ENCODE measurements at places on chromosomes 1 and 21.

DNA sequence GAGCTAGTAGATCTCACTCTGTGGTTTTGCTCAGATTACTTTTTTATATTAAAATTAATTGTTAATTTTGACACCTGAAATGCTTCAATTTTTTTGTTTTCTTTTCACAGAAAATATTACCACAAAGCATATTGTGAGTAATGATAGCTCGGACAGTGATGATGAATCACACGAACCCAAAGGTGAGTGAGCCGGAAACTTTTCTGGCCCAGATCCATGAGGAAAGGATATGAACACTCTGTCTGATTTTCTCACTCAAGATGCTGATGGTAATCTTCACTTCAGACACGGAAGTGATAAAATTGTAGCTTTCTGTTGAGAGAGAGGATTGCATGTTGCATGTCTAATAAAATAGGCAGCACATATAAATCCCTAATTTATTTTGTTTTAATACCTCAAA is 121.8 kb downstream of the PLA2G4A start:
- no peak for DNase-seq

GRCh38 chr1:94323311-94324177 is 86.2 kb upstream of the ARHGAP29 start:
- no peak for DNase-seq

DNA sequence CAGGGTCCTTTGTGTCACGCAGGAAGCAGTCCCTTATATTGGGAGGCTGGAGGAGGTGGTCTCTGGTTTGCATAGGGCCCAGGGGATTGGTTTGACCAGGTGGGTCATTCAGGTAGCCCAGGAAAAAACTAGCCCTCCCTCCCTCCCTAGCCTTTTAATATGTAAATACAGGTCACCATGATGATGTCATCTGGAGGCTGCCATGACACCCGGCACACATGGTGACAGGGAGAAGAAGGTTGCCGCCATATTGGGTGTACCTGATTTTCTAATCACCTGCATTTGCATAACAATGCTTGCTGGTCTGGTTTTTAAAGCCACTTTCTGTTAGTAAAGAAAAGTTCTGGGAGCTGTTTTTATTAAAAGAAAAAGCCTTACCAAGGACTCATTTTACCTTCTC is 791.0 kb upstream of the ADGRL4 start:
- no peak for DNase-seq

DNA sequence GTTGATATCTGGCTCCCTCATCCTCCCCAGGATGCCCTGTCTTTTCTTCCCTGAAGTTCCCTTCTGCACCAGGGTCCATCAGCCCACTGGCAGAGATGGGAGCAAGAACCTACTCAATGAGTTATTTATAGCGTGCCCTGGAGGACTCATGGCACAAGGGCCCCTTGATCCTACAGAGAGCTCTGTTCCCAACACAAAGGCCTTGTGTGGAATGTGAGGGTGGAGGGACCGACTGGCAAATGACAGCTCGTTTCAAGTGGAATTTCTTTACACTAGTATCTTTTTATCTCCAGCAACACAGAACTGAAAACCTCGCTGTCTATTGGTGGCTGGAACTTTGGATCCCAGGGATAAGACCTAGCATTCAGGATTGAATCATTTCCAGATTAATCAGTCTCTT is 22.4 kb downstream of the CHI3L2 start:
- no peak for DNase-seq

GRCh38 chr1:110816945-110817344 is 56.0 kb upstream of the CD53 start:
- no peak for DNase-seq

DNA sequence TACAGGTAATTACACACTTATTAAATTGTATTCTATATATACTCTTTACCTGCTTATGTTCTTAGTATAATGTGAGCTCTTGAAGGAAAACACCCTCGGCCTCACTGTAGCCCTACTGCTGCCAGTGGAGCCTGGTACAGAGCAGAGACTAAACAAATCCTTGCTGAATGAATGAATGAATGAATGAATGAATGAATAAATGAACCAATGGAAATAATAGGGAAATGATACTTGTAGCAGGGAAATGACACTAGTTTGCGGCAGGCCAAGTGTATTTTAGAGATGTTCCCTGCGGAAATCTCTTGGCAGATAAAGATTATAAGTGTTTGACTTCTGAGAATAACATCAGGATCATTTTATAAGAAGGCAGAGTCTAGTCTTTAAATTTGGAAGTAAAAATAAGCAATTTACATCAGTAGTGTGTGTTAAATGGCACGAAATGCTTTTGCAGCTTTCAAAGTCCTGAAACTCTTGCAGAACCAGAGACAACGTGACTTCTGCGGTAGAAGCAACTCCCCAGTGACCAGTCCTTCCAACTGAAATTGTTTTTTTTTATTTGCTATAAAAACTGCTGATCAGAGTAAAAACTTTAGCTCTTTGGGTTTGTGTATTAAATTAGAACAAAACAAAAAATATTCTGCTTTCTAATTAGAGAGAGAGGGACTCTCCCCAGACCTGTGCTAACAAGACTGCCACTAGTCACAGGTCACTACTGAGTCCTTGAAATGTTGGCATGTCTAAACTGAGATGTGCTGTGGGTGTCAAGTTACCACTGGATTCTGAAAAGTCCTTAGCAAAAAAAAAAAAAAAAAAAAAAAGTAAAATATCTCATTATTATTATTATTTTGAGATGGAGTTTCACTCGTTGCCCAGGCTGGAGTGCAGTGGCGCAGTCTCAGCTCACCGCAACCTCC is 199.3 kb upstream of the MAP1LC3C start:
- peak; percentile 10 for DNase-seq

GRCh38 chr1:200668514-200669313 is 993 bp downstream of the DDX59 start:
- no peak for DNase-seq

DNA sequence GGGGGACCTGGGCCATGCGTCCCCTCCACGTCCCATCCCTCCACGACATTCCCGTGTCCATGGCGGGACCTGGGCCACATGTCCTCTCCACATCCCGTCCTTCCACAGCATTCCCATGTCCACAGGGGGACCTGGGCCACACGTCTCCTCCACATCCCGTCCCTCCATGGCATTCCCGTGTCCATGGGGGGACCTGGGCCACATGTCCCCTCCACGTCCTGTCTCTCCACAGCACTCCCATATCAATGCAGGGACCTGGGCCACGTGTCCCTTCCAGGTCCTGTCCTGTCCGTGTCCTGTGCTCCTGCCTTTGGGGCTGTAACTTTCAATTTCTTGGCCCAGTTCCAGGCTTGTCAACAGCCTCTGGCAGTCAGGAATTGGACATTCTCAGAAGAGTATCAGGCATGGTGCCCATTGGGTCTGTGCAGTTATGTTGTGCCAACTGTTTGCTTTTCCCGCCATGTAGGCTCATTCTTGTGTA is 47.1 kb downstream of the WNT9A start:
- no peak for DNase-seq

- DNase-seq, result no peak
Observed at GRCh38 chr1:235019961-235020360, 108.7 kb downstream of the TOMM20 start.

GRCh38 chr1:226082959-226083301 is 20.4 kb downstream of the H3-3A start:
- DNase-seq, result no peak

DNA sequence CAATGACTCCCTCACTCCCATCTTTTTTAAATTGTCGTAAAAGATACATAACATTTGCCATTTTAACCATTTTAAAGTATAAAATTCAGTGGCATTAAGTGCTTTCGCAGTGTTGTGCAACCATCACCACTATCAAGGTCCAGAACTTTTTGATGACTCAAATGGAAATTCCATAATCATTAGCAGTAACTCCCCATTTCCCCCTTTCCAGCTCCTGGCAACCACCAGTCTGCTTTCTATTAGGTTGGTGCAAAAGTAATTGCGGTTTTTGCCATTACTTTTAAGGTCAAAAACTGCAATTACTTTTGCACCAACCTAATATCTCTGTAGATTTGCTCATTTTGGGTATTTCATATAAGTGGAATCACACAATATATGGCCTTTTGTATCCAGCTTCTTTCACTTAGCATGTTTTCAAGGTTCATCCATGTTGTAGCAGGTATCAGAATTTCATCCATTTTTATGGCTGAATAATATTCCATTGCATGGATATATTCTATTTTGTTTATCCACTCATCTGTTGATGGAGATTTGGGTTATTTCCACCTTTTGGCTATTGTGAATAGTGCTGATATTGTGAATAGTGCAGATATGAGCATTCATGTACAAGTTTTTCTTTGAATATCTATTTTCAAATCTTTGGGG is 159.7 kb downstream of the HIVEP3 start:
- DNase-seq, result peak; percentile 75

DNA sequence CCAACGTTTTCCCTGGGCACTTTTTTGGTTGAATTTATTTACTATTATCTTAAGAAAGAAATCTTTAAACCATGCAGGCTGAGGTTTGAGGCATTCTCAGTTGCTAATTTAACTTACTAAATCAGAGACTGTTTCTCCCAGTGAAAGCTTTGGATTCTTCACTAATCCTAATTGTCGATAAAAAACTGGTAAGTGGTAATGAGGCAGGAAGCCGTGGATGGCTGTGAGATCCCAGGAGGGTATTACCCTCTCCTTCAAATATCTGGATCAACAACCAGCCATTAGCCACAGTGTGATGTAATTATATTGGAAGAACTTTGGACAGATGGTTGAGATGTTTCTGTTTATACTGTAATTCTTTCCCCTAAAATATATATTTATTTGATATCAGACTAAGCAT is 485.0 kb downstream of the DISC1 start:
- no peak for DNase-seq

- DNase-seq, result no peak
Observed at GRCh38 chr1:193660428-193660827, 474.0 kb upstream of the B3GALT2 start.

- DNase-seq, result no peak
Observed at GRCh38 chr1:53643041-53643880, 95.7 kb downstream of the GLIS1 start.

- no peak for DNase-seq
Observed at GRCh38 chr1:230753586-230754251, 6.5 kb downstream of the CAPN9 start.

DNA sequence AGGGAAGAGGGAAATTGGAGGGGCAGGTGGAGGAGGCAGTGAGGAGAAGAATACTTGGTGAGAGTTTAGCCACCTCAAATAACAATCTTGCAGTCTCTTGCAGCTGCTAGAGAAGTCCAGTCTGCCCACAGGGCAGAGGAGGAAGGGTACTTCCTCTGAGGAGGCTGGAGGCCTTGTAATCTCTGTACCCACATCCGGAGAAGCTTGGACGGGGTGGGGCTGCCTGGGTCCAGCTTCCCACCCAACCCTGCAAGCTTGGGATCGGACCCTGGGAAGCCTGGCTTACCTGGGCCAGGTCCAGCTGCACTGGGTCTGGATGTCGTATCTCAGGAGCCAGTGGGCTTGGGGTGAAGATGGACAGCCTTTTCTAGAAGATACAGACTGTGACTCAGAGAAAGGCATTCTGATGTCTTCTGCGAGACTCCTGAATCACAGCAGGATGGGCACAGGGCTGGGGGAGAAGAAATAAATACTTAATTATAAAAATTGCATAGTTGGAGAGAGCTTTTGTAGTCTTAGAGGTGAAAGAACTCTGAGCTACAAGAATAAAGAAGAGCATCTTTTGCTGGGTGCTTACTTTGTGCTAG is 111.8 kb upstream of the JUN start:
- no peak for DNase-seq

GRCh38 chr1:151655371-151655770 is 43.5 kb downstream of the SNX27 start:
- no peak for DNase-seq

GRCh38 chr1:5705751-5706150 is 286.5 kb downstream of the NPHP4 start:
- DNase-seq, result no peak

DNA sequence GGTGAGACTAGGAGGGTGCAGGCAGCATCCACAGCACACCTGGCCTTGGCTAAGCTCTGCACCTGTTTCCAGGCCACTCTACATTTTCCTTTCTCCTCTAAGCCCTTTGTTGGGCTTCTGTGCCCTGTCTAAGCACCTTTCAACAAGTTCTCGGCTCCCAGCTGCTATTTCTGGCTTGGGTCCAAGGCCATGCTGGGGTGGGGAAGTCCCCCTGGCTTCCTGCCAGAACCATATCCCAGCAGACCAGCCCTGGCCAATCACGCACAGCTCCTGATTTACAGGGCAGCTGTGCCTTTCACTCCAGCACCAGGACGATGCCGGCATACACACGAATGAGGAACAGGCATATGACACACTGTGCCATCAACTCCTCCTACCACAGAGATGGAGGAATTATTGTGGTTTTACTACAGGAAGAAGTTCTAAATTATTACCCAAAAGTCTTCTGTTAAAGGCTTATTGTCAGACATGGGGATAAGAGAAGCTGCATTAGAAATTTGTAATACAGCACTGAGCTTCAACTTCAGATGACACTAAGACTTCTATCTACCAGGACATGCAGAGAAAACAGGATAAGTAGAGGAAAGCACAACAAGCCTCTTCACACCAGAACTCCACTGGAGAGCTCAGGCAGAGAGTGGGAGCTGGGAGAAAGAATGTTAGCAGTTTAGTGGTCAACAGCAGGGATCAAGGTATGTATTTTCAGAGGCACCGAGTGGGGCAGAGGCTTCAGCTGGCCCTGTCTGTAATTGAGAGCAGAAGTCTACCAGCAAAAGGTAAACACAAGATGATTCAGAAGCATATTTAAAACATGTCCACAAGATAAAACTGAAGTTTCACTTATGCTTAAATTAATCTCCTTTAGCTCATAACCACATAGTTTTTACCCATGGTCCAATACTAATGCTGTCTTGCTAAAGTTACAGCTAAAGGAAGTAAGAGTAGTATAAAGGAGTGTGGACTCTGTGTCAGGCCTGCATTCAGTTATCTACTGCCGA is 37.4 kb downstream of the TRIT1 start:
- peak; percentile 26 for DNase-seq

- DNase-seq, result no peak
Observed at GRCh38 chr1:203287898-203288297, 17.4 kb upstream of the BTG2 start.

GRCh38 chr1:213680677-213681325 is 307.0 kb upstream of the PROX1 start:
- DNase-seq, result no peak

DNA sequence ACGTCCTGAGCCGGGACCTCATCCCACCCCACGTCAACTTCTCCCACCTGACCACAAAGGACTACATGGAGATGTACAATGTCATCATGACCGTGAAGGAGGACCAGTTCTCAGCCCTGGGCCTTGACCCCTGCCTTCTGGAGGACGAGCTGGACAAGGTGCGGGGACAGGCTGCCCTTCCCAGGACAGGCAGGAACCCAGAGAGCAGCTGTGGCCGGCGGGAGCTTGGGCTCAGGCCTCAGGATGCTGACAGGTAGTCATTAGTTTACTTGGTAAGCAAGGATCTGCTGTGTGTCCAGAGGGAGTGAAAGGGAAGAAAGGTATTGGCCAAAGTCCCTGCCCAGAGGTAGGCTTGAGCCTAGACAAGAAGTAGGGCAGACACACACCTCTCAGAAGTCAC is 17.6 kb upstream of the KCNC4 start:
- DNase-seq, result no peak

GRCh38 chr1:109365642-109366204 is 32.0 kb downstream of the SORT1 start:
- DNase-seq, result no peak

- no peak for DNase-seq
Observed at GRCh38 chr1:22615886-22616285, 20.5 kb upstream of the C1QA start.

- no peak for DNase-seq
Observed at GRCh38 chr1:170664093-170664827, at the start of gene PRRX1. TSS of gene PRRX1 (plus strand) at chr1:170664131. CDS start at chr1:170664219, 88 bp downstream.
